Activated CD4-positive, CD25-positive, alpha-beta regulatory T cell (primary cell): ENCODE measurements at places on chromosomes 11 and 22.

GRCh38 chr11:86728562-86728961 is 56.1 kb upstream of the ME3 start:
- no peak for DNase-seq

GRCh38 chr11:125446279-125446678 is 49.8 kb downstream of the FEZ1 start:
- no peak for DNase-seq

- DNase-seq: no peak
Observed at GRCh38 chr11:27976262-27976661, 131.7 kb downstream of the KIF18A start.

DNA sequence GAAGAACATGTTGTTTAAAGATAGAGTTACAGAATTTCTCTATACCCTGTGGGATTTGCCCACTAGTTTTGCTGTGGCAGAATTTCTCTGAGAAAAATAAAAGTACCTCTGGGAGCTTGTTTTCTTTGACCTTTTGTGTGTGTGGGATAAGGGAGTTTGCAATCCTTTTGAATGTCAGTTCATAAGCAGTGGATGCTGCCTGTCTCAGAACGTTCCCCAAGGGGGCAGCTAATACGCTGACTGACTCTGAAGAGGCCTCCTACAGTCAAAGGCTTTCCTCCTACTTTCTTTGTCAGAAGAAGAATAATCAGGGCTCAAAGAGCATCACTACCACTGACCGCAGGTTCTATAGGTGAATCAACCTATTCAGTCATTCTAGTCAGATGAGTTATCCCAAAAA is 140.6 kb downstream of the AASDHPPT start:
- DNase-seq: no peak

- DNase-seq: no peak
Observed at GRCh38 chr22:29183971-29184848, 21.5 kb upstream of the EMID1 start.

DNA sequence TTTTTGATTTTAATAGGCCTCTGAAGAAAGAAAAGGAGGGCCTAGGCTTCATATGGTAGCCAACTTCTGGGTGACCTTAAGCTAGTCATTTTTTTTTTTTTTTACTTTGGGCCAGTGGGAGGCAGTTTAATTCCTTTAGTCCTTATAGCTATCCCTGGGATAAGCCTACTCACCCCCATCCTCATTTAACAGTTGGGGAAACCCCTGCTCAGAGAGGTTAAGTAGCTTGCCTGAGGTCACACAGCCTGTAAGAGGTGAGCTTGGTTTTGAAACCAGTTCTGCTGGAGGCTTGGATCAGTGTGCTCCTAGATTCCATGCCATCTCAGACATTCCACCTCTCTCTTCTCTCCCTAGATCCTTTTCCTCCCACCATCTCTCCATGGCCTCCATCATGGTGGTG is 86.4 kb downstream of the MYO18B start:
- no peak for DNase-seq

DNA sequence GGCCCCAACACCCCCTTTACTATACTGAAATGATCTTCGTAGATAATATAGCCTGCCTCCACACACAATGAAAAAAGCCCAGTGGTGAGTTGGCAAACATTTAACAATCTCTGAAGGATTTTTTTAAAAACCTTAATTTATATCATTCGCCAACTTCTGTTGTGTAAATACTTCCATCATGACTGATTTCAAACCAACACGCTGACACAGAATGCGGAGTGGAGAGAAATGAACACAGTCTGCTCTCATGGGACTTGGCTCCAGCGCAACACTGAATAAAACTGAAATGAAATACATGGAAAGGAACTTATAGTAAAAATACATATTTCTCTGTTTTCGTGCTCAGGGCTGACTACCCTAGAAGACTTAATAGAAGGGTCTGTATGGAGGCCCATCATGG is 61.3 kb upstream of the WNT11 start:
- no peak for DNase-seq

DNA sequence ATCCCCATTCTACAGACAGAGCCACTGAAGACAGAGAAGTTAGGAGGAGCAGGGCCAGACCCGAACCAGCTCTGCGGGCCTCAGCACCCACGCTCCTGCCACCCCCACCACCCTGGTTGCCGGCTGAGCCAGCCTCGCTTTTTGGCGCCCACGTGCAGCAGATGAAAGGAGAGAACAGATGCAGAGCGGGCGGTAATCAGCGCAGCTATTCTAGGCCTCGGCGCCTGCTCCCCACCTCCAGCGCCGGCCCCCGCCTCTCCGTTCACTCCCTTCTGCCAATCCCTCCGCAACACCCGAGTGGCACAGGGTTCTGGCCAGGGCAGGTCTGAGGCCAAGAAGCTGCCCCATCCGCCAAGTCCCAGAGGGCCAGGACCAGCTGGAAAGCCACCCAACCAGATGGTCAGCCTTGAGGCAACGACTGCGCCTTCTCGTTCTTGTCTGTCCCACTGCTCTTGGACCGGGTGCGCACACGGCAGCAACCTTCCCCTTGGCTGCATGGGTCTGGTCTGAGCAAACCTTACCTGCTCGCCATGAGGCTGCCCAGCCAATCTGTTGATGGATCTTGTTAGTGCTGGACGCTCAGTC is 16.8 kb downstream of the DNAL4 start:
- no peak for DNase-seq

GRCh38 chr22:25142102-25142501 is 57.6 kb upstream of the CRYBB3 start:
- no peak for DNase-seq

GRCh38 chr11:47186076-47186699 is at the start of gene PACSIN3:
Gene PACSIN3, minus strand, starts transcription at chr11:47186434. Its CDS starts 3,707 bp downstream, at chr11:47182727.
- no peak for DNase-seq

GRCh38 chr11:33941637-33942160 is 49.8 kb upstream of the LMO2 start:
- no peak for DNase-seq

GRCh38 chr11:34238966-34239365 is 118.8 kb downstream of the ABTB2 start:
- no peak for DNase-seq

DNA sequence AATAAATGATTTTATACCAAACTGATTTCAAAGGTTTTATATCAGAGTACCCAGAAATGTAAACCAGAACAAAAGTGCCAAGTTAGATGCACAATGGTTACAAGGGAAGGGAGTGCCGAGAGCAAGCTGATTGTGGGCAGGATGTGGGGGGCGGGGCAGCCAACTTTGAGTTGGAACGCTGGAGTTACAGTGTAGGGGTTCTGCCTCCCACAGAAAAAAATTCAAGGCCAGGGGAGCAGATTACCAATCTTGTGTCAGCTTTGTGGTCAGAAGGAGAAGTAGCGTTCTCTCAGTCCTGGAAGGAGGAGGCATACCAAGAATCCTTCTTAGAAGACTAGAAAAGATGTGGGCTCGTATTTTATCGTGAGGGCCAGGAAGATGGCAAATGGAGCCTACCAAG is 15.9 kb upstream of the POU2AF2 start:
- no peak for DNase-seq

DNA sequence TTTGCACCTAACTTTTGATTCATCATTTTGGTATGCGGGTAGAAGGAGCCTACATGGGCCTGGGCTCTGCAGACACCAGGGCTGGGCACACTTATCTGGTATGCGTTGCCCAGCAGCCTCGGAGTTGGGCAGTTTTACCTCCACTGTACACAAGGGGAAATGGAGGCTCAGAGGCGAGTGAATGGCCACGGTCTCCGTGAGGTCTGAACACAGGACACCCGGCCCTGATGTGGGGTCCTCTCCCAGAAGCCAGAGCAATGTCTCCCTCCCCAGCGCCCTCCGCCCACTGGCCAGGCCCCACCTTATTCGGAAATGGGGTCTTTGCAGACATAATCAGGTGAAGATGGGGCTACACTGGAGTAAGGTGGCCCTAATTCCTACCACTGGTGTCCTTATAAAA is 43.7 kb downstream of the OSBPL5 start:
- no peak for DNase-seq
